ENCODE measurements at places on chromosomes 4 and X. TPM values are rescaled to one million over a fixed set of nuclear protein-coding genes. Genes with fewer than 3 reads are reported as not detected.

The PPARGC1A gene
- 1.0 TPM for total RNA-seq

The ABCG2 gene
- 2.6 TPM for total RNA-seq

The RGS12 gene
- total RNA-seq, result 96.4 TPM

The RAB33A gene
- 0.19 TPM for total RNA-seq

The PASD1 gene
- total RNA-seq, result not detected

The MAGEC1 gene
- not detected for total RNA-seq

The TTC29 gene
- total RNA-seq, result 0.06 TPM

The GLRB gene
- 42.8 TPM for total RNA-seq

The TMEM144 gene
- total RNA-seq, result 6.3 TPM

The RASGEF1B gene
- total RNA-seq, result 0.44 TPM

The UCP1 gene
- not detected for total RNA-seq

The GSX2 gene
- not detected for total RNA-seq

The CSAG1 gene
- total RNA-seq, result not detected

The GEMIN8 gene
- total RNA-seq, result 16.0 TPM

The RPL36A gene
- 499 TPM for total RNA-seq

The CT45A1 gene
- not detected for total RNA-seq

Measured in bladder microvascular endothelial cell (primary cell).